ENCODE measurements at places on chromosomes 2 and 18.

DNA sequence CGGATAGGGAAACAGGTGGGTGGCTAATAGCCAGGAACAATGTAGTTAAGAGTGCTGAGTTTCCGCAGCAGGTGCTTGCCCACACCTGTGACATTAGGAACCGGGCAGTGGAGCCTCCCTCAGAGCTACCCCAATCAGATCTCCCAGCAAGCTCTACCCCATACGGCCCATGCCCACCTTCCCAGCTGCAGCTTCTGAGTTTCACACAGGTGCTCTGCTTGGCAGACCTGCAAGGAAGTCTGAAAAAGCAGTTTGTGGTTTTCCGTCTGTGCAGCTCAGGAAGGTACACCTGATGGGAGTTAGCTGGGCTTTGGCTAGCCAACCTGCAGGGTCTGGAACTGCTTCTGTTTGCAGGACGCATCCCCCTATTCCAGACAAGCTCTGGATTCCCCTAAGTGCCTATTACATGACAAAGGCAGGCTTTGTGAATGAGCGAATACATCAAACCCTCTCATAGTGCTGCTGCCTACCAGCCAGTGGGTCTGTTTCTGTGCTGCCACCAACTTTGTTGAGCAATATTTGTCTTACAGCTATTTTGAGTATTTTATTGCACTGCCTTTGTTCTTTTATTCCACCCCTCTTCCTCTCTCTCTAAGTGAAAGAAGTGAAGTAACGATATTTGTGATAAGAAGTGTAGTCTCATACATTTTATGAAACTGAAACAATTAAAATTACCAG lies 24.7 kb upstream of the CEP68 start:
- DNase-seq, result peak; percentile 54

- no peak for DNase-seq
Observed at GRCh38 chr2:207619764-207620203, 5.4 kb downstream of the METTL21A start.

GRCh38 chr18:79465392-79465991 lies 69.8 kb downstream of the NFATC1 start:
- peak; percentile 72 for DNase-seq

DNA sequence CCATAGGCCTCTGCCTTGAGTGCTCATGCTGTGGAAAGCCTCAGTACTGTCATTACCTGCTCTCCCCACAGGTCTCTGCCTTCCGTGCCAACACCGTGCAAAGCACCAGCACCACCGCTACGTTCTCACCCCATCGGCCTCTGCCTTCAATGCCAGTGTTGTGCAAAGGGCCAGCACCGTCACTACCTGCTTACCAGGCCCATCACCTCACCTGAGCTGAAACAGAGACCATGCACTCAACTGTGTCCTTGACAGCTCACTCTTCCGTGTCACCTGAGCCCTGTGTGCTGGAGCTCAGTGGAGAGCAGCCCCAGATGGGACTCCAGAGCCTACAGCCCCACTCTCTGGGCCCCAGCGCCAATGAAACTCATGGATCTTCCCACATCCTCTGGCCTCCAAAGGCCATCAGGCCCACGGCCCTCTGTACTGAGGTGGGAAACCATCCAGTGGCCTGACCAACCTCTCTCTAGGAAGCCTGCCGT lies 62.7 kb downstream of the ZNF516 start:
- DNase-seq, result no peak

DNA sequence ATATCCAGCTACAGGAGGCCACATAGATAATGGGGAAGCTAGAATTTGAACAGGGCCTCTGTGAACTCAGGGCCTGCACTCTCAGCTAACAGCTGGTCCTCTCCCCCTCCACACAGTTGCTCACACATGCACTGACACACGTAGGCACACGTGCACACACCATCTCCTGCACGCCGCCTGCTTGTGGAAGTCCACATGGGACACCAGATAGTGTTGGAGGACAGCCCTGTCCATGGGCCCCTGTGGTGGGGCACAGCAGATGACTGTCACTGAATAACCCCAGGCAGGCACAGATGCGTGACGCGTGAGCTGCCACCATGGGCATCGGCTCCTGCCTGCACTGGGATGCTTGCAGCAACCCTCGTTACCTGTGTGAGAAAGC lies 52.9 kb downstream of the ADI1 start:
- no peak for DNase-seq

- no peak for DNase-seq
Observed at GRCh38 chr18:59865241-59865986, 34.4 kb upstream of the PMAIP1 start.

DNA sequence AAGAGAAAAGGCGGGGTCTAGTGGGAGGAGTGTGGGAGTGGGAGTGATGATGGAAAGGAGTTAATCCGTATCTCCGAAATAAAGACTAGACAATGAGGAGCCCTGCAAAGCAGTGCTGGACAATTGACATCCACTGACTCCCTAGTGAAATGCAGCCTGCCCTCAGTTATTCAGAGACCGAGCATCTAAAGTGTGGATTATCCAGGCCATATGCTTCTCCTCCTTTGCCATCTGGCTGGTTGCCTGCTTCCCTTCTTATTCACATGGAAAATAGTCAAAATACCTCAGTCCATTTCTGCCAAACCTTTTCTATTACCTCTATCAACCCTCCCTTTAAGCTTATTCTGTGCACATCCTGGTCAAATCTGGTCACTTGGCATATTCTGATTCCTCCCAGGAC lies 288.8 kb upstream of the SIX3 start:
- DNase-seq, result no peak
